ENCODE measurements at places on chromosomes 2 and 18.

DNA sequence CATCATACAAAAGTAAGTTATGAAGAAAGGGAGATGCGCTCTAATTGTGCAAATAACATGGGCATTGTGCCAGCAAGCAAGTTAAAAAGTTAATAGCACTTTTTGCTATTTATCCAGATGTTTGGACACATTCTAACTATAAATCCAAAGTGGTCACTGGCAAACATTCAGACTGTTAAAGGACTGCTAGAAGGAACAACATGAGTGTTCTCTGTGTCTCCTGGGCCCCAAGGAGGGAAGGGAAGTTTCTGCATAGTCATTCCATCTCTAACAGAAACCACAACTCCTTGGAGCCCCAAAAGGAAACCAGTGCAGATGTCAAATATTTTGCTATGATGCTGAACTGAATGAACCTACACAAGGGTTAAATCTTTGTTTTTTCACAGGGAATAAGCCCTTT, 213.3 kb upstream of the HNRNPA3 start:
- no peak for DNase-seq

GRCh38 chr18:1294229-1294628, 389.6 kb downstream of the ADCYAP1 start:
- DNase-seq, result no peak

GRCh38 chr2:20185176-20186022, 39.5 kb downstream of the SDC1 start:
- DNase-seq, result no peak

DNA sequence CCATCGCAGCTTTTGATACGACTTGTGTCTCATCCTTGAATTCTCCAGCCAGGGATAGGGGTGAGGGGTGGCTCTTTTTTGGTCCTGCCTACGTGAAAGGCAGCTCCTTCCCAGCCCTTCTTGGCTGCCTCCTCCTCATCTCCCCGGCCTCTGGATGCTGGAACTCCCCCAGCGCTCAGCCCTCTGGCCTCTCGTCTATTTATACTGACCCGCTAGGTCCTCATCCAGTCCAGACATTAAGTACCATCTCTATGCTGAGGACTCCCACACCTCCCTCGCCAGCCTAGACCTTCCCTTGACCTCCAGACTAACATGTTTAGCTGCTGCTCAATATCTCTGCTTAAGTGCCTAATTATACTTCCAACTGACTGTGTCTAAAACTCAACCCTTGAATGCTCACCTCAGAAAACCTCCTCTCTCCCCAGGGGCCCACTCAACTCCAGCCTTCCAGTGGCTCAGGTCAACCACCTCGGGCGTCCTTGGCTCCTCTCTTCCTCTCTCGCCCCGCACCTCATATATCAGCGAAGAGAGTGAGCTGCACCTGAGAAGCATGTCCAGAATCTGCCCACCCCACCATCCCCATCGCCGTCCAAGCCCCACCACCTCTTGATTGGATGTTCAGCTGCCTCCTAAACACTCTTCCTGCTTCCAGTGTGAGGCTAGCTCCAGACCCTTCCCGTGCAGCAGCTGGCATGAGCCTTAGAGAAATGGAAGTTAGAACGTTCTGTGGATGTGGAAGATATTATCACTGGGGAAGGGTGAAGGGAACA, 34.8 kb downstream of the TOGARAM2 start:
- DNase-seq, result no peak

DNA sequence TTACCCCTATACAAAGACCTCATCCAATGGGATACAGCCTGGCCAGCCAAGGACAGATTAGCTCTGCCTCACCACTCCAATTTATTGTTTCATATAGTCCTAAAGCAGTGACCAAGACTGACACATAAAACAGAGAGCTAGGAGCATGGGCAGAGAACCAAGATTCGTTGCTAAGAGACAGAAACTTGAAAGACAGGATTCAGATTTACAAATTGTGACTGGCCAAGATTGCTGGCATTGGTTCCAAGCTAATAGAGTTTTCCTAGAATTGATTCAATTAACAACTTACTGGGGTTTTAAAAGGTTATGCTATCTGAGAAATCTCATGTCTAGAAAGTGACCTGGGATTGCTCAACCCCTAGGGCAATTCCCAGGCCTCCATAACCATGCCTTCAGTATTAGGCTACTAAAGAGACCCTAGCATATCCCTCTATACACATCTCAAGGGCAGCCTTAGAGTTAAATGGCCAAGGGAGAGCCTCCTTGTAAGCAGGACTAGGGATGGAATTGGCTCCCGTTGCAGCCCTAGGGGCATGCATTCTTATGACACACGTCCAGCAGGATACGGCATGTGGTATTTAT, 75.6 kb downstream of the ICOS start:
- no peak for DNase-seq

GRCh38 chr2:71478806-71479205, 25.4 kb downstream of the DYSF start:
- DNase-seq, result no peak

GRCh38 chr2:54419388-54419787, 36.7 kb upstream of the SPTBN1 start:
- DNase-seq, result no peak

DNA sequence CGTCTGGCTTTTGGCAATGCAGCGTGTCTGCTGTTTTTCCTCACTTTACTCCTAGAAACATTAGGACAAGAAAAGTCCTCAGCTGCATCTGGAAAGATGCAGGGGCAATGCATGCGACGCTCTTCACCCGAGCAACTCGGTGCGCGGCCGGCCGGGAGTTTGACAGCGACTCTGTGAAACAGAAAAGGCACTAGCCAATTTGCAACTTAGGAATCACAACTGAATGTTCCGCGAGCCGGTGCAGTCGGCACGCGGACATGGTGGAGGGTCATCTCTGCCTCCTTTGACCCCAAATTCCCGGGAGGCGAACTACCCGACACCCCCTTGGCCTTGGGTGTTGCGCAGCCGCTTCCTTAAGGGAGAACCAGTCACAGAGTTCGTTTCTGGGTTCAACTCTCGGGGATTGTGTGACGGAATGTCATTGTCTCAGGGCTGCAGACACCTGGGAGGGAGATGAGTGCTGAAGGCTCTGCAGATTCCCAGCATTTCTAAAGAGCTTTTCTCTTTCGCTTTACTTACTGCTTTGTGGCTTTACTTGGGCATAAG, 9.8 kb downstream of the NR4A2 start:
- no peak for DNase-seq

- DNase-seq, result no peak
Measured at GRCh38 chr2:186540941-186541340, 48.9 kb upstream of the ITGAV start.

- no peak for DNase-seq
Measured at GRCh38 chr2:237170020-237170419, 84.3 kb downstream of the COPS8 start.

- no peak for DNase-seq
Measured at GRCh38 chr2:238446371-238446770, 19.6 kb downstream of the ASB1 start.

DNA sequence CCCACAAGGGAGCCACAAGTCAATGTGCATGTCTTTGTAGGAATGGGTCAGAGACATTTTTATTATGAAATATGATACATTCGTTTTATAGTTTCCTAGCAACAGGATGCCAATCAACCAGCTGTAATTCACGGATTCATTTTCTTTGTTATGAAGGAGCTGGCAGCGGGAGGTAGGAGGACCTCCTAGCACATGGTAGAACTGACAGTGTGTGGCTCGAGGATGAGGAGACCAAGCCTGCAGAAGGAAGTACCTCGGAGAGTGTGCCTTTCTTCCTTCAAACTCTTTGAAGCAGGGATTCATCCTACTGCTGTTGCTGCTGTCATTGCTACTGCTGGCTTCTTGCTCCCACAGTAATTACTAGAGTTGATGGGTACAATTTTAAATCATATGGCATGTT, 504.8 kb upstream of the KLHL29 start:
- DNase-seq, result no peak

- no peak for DNase-seq
Measured at GRCh38 chr2:14944562-14945346, 312.2 kb downstream of the LRATD1 start.

DNA sequence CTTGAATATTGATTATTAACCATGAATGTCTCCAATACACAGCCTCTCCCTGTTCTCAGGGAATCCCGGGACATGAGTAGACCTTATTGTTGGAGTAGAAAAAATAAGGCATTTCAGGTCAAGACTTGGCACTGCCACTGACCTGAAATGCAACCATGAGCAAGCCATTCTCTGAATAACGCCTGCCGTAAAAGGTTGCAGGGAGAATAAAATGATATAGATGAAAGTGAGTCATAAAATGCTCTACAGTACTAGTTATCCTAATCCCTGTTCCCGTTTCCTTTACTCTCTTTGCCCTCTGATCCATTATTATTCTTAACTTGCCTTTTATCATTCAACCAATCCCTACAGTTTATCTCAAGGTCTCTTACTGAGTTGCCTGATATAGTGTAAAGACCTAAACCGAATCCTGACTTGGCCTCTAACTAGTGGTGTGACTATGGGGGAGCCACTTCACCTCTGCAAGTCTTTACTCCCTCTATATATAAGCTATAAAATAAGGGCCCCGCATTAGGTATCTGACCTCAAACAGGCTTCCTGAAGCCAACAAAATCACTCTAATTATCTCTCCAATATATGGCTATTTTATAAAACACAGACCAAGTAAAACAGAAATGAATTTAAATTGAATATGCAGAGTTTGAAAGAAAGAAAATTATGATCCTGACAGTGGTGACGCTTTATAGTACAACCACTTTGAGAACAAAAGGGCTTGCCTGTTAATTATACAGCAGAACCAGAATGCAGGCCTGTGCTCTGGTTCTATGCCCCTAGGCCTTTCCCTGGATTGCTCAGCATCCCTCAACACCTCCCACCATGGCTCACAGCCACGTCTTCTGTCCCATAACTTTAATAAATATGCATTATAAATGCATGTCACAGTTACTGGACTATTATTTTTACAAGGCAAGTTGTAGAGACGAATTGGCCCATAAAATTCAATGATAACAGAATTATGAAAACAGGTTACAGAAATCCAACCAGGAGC, 183.1 kb downstream of the STK39 start:
- no peak for DNase-seq

DNA sequence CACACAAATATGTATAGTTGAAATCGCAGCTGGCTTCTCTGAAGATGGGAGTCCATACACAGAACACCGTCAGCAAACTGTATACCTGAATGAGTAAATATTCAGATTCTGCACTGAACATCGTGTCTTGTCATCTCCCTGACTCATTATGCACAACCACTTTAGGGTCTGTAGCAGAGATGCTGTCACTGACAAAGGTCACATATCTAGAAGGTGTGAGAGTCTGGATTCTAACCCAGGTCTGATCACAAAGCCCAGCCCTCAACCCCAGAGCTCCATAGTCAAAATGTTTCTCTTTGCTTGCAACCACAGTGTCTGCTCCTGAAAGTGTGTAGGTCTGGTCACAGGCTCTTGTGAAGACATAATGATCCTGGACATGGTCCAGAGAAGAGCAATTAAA, 78.3 kb upstream of the PAX8 start:
- no peak for DNase-seq

GRCh38 chr2:98875081-98875728, 60.8 kb downstream of the CRACDL start:
- DNase-seq, result no peak

- DNase-seq, result no peak
Measured at GRCh38 chr2:67996772-67997527, 65.9 kb downstream of the C1D start.

- DNase-seq, result no peak
Measured at GRCh38 chr2:168671932-168672331, 130.5 kb upstream of the NOSTRIN start.

DNA sequence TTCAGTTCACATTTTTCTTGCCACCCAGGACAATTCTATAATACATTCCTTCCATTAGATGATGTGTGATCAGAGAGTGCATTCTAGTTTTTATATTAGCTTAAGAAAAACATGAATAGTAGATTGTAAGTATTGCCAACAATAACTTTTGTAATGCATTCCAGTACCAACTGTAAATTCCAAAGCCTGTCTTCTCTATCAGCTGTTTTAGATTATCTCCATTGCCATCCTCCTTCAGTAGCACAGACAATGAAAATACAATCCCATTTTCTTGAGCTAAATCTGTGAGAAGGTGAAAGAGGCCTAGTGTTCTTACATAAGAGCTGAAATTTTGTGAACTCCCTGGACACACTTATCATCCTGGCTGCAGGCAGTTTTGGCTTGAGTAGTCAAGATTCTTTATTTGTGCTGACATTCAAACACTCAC, 103.9 kb downstream of the CCBE1 start:
- DNase-seq, result no peak

DNA sequence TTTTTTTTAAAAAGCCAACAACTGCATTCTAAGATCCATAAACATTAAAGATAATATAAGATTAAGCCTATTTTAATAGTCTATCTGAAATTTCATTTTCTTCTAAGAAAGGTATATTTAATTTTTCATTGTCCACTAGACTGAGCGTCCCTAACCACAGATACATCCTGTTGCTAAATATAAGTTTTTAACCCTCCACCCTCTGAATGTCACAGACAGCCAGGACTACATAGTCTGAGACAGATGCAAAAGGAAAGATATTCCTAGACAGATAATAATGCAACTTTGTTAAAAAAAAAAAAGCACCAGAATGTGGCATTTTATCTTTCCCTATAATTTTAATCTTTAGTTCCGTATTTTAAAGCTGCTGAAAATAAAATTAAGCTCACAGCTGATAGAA, 114.6 kb downstream of the ZEB2 start:
- no peak for DNase-seq

- DNase-seq, result no peak
Measured at GRCh38 chr2:134407154-134407890, 153.4 kb downstream of the MGAT5 start.

DNA sequence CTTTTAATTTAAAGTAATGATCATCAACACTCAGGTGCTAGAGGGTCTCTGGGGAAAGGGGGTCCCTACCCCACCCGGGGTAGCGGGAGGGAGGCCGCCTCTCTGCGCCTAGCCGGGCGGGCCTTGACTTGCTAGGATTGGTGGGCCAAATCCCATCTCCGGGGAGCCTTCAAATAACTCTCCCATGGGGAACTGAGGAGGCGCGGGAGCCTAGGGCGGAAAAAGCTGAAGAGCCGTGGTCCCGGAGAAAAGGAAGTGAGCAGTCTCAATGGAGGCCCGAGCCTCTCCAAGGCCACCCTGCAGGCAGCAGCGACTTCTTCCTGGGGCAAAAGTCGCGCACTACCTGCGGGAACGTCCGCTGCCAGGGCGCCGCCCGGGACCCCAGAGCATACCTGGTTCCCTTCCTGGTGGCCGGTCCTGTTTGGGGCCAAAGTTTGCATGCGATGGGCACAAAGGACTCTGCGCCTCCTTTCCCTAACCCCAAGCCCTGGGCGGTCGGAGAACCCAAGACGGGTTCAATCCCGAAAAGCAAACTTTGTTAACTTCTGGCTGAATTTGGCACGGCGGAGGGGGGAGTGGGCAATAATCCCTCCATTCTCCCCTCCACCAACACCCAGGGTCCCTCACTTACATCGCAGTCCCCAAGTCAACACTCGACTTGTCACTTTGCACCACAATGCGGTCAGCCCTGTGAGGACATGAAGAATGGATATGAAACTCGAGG, 13.6 kb downstream of the EN1 start:
- no peak for DNase-seq

- DNase-seq, result no peak
Measured at GRCh38 chr2:135203944-135204343, 151.9 kb downstream of the RAB3GAP1 start.

GRCh38 chr2:128452024-128452411, 133.3 kb upstream of the HS6ST1 start:
- DNase-seq, result no peak

GRCh38 chr2:222433332-222434173, 9.2 kb downstream of the SGPP2 start:
- no peak for DNase-seq

Measured in SIG-M5 (cell line).